ENCODE measurements at places on chromosomes 2 and 18.

- DNase-seq: no peak
These were observed 40.0 kb downstream of the MERTK start for GRCh38 chr2:111938392-111938791.

DNA sequence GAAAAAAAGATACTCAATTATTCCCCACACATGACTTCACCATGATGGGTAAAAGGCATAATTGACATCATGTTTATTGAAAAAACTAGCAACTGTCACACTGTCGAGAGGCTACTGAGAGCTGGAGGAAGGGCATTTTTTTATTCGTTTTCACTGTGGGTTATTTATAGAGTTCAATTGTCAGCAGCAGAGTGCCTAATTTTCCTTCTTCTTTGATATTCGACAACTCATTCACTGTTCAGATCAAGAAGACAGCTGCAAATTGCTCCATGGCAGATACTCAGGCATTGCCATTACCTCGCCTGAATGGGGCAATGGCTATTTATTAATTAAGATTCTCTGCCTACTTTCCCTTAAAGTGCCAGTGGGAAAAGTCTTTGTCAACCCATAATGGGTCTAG lies 197.5 kb upstream of the NRP2 start:
- DNase-seq: no peak

GRCh38 chr2:1713839-1714236 lies 30.5 kb downstream of the PXDN start:
- DNase-seq: no peak

GRCh38 chr2:88692187-88692586 lies 714 bp downstream of the RPIA start:
- no peak for DNase-seq

GRCh38 chr2:135335256-135335655 lies 195.8 kb downstream of the ZRANB3 start:
- DNase-seq: no peak

GRCh38 chr2:40115348-40115747 lies 336.3 kb upstream of the THUMPD2 start:
- DNase-seq: no peak

DNA sequence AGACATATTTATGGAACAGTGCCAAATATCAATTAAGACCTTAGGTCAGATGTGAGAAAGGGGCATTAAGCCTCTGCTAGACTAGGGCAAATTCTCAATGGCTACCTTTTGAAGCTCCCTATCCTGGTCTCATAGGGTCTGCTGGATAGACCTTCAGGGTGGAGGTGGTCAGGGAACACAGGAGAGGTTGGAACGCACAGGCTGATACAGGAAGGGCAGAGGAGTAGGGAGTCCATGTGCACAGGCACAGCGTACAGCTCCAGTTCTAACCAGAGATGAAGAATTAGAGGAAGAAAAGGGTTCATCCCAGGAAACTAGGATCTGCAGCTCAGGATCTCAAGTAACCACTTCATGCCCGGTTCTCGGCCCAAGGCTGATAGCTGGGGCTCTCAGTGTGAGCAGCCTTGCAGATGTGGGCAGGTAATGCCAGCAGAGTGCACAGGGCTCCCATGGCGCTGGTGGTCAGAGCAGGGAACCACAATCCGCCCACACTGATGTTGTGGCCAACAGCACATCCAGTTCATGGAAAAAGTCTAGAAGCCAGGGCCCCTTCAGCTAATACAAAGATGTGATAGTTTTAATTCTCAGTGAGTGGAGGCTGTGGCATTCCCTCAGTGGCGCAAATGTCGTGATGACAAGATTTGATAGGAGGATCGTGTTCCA lies 3.4 kb upstream of the EVA1A start:
- DNase-seq: no peak

DNA sequence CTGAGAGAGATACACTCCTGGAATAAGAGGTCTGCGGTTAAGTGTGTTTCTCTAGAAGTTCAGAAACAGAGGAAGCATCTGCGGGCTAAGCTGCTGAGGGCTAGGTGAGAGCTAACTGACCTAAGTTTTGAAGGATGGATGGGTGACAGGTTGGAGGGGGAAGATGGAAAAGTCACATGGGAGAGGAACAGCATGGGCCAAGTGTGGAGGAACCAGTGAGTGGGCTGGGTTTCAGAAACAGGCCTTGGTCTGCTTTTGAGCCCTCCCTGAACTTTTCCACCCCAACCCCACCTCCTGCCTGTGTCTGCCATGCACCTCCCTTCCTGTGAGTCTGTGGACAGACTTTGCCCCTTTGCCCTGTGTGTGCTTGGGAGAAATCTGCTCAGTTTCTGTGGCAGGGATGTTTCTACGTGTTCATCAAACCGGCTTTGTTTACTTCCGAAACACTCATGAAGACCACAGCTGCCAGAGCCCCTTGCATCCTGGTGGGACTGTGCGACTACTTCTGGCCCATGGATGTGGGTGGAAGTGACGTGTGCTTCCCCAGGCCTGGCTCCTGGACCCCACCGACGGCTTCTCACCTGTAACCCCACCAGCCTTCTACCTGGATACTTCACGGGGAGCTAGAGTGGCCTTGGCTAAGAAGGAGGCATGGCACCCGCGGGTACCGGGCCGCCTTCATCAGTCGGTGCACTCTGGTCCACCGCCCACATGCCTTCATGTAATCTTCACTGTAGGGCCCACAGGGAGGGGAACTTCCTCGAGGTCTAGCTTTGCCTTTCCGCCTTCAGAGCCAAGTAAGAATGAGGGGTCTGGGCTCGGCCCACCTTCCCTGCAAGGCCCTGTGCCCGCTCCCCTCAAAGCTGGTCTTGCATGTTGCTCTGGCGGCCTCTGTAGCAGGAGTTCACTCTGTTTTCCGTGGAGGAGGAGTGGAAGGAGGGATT lies 1.4 kb upstream of the HPCAL1 start:
- no peak for DNase-seq

GRCh38 chr2:149313512-149313972 lies 16.8 kb upstream of the LYPD6 start:
- no peak for DNase-seq

GRCh38 chr2:162945785-162946184 lies 107.2 kb upstream of the KCNH7 start:
- DNase-seq: no peak

GRCh38 chr18:58605027-58606020 lies 23.6 kb downstream of the ALPK2 start:
- DNase-seq: no peak

DNA sequence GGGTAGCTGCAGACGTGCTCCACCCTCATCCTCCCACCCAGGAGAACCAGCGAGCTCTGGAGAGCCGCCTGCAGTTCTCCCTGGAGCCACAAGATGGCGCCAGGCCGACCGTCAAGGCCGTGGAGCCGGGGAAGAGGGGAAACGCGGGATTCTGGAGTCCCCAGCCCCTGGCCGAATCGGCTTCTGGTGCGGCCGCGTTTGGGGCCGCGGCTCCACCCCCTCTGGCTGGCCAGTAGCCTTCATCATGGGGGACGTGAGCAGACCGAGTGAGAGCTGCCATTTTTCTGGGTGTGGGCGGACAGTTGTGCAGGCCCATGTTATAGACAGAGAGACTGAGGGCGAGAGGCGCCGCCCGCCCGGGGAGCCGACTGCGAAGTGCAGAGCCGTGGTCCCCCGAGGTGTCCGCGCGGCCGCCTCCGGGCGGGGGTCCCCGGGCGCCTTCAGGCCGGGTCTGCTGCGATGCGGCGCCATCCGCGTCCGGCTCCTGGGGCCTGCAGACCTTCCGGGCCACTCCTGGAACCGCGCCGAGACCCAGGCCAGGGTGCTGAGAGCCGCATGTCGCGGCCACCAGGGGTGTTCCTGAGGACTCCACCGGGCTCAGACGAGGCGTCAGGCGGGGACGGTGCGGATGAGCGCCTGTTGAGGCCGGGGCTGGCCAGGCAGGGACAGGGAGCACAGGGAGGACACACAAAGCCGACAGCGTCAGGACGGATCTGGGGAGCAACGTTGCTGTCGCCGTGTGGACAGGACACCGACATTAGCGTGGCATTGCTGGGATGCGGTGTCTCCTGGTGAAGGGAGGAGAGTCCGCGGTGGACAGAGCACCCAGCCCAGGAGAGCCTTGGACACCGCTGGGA lies 418.2 kb upstream of the HS6ST1 start:
- DNase-seq: no peak

DNA sequence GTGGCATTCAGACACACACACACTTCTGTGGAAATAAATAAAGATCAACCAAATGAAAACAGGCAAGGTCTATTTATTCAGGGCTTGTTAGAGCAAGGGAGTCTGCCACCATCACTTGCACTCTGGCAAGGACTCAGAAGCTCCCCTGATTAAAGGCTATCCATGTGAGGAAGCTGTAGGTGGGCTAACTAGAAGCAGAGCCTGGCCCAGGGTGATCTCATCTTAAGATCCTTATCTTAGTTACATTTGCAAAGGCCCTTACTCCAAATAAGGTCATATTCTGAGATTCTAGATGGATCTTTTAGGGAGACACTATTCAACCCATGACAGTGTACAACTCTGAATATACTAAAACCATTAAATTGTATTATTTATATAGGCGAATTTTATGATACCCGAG lies 190.0 kb upstream of the SRD5A2 start:
- DNase-seq: no peak

GRCh38 chr2:56244911-56245530 lies 61.2 kb downstream of the CCDC85A start:
- DNase-seq: no peak

- DNase-seq: no peak
These were observed 1.1 kb downstream of the LMAN1 start for GRCh38 chr18:59357928-59358327.

DNA sequence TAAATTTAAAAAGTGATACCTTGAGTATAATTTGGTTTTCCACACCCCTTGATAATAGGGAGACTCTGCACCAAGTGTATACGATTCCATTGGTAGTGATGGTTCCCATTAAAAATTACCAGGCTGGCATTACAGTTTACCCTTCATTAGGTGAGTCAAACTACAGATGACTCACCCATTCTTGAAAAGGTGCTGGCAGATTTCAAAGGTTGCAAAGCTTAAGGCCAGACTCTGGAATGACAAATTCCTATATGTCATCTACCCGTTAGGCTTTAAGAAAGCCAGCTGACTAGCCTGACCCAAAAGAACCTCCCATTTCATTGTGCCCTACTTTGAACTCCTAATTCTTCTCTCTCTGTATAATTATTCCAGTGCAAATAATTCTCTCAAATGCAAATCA lies 124.4 kb downstream of the LRRTM4 start:
- DNase-seq: no peak

DNA sequence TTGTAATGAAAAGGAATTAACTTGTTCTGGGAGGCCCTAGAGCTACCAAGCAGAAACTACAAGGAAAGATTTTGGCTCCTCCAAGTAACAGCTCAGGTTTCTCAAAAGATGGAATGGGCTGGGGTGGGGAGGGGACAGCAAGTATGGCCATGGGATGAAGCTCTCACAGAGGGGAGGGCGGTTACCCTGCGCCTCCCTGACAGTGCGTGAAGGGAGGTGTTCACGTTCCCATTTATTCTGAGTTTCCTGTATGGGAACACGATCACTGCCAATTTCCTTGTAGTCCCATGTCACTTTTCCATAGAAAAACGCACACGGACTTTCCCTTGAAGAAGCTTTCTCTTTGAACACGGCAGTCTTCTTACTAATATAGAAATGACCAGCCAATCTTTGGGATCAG lies 17.0 kb downstream of the CDC42EP3 start:
- no peak for DNase-seq

DNA sequence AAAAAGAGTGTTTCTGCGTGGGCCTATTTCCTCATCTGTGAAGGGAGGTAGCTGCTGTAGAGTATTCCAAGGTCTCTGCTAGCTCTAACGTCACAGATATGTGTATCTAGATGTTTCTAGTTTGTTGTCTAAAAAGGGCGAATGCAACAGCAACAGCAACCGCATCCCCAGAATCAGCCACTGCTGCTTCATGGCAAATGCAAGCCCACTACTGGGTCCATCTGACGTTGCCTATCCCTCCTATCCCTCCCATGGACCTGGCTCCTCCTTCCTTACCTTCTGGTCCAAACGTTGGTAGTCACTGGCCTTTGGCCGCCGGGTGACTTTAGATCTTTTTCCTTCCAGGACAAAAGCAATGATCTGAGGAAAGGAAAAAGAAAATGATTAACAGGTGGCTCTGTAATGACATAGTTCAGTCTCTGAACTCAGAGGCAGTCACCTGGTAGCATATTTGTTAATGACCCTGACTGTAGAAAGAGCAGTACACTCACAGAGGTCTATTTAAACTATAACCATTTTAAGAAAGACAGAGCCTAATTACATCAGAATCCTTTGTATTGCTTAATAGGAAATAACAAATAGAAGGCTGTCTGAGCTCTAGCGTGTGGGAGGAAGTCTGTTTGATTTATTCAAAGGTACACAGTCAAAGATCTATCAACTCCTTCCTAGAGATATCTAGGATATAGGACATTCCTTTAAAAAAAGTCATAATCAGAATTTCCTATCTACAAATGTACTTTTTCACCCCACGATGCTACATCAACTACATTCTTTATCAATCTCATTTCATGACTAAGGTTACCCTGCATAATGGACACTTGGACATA lies 2.9 kb downstream of the TGOLN2 start:
- no peak for DNase-seq

GRCh38 chr2:170647741-170648436 lies 67.2 kb upstream of the SP5 start:
- no peak for DNase-seq

DNA sequence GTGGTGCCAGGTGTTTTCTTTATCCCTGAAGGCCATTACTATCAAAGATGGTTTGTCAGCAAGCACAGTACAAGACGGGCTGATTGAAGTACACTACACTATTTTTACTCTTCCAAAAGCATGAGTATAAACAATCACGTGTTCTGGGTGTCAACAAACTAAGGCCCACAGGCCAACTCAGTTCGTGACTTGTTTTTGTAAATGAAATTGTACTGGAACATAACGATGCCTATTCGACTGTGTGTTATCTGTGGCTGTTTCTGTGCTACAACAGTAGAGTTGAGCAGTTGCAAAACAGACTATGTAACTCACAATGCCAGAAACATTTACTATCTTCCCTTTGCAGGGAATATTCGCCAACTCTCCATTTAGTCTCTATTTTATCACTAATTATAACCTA lies 12.3 kb downstream of the MRPS5 start:
- DNase-seq: no peak

DNA sequence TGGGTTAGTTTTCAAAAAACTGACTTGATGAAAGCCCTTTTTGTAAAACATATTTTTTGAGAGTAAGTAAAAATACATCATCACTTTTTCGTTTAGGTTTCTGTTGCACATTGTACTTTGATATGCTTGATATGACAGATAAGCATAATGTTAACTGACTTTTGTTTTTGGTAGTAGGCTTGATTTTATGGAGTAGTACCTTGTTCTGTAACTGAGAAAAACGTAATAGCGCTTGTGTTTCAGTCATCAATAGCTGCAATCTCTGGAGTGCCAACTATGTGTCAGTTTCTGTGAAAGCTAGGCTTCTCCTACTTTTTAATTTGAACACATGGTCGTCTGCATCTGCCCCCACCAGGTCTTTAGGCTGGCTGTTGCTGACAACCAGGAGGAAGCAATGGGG lies 1.3 kb downstream of the LCLAT1 start:
- DNase-seq: no peak

DNA sequence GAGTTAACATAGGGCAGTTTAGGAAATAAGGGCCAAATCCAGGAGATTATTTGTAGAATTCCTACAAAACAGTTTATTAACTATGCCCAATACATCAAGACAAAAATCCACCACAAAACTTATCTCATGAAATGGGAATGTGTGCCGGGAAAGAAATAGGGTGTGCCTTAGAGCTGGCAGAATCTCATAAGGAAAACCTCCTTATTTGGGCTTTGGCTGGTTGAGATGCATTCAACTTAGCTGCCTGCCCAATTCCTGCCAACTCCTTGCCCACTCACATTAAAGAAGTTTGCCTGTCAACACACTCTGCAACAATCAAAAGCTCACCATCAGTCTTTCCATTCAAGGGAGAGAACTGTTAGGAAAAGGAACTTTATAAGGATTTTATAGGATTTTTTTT lies 500.6 kb downstream of the SATB2 start:
- no peak for DNase-seq

Measured in stimulated activated CD4-positive, alpha-beta T cell treated with anti-CD3 and anti-CD28 coated beads, Interleukin-1b, Interleukin-23, amount 100 ng/mL, for 1 hour (primary cell).